Hepatic stellate cell (primary cell): ENCODE measurements at places on chromosomes 2 and 18.

DNA sequence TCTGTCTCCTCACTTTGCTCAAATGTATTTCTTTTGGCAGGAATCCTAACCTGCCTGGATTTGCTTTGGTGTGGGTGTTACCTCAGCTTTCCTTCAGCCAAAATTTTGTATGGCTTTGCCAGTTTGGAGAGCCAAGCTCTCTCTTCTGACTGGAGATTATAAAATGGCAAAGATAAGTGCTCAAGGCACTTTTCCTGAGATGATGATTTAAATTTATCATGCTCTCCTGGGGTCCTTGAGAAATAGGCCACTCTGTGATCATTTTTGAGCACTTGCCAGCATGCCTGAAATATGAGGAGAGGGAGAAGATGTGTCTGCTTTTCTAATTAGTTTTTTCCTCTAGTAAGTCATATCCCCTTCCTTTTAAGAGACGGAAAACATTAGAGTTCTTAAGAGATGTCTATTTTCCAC is 683.0 kb downstream of the SLC4A3 start:
- DNase-seq, result no peak

DNA sequence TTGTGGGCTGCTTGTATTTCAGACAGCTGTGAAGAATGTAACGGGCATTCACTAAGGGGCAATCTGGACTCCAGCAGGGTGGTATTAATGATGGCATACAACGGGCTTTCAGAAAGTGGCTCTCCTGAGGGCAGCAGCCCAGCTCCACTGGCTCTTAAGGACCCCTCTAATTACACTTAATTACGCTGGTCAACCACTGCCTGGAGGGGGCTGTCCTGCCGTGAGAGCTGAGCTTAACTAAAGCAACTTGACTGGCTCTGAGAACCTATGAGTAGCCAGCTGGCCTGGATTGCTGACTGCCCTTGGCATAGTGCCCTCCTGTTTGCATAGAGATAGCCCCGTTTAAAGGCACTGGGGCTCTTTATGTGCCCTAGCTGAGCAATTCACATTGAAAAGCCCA is 3.8 kb downstream of the LIPG start:
- no peak for DNase-seq

- no peak for DNase-seq
Observed at GRCh38 chr2:106869512-106870275, 16.3 kb downstream of the ST6GAL2 start.

DNA sequence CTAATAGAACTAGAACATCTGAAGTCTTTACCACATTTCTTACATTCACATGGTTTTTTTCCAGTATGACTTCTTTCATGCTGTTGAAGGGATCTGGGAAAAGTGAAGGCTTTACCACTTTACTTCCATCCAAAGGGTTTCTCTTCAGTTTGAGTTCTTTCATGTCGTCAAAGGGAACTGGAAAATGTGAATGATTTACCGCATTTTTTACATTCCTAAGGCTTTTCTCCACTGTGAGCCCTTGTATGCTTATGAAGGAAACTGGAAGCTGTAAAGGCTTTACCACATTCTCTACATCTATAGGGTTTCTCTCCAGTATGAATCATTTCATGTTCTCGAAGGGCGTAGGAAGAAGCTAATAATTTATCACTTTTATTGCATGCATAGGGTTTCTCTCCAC is 46.7 kb downstream of the NBEAL1 start:
- peak; percentile 20 for DNase-seq

DNA sequence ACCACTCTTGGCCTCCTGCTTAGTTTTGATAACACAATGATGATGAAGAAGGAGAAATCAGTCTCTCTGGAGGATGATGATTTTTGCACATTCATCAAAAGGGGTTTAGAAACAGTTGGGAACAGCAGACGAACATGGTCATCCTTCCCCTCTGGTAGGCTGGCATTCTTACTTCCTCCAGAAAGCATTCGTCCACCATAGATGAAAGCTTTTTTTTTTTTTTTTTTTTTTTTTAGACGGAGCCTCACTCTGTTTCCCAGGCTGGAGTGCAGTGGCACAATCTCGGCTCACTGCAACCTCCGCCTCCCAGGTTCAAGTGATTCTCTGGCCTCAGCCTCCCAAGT is 43.5 kb upstream of the TTC39C start:
- DNase-seq, result no peak

- no peak for DNase-seq
Observed at GRCh38 chr2:179483131-179483530, 218.5 kb upstream of the SESTD1 start.

DNA sequence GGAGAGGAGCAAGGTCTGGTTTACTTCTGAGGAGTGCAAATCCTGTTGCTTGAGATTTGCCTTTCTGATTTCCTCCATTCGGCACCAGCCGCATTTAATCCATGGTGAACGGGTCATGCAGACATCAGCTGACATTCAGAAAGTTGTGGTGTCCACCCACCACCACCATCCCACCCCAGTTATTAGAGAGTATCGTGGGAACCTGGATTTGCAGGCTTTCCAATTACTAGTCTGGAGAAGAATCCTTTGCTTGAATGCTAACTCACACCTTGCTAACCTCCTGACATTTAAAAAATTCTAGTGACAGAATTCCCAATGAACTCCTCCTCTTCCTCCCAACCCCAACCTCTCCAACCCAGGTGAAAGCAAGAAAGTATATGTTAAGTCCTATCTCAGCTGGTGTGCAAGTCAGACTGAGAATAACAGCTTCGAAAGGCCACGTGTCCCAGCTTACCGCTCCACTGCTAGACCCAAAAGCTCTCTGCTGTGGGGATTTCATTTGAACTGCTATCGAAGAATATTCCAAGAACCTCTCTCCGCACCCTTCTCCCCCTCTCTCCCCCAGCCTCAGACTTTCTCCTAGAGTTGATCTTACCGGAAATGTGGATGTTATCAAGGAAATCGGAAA is 17.7 kb downstream of the BCL11A start:
- DNase-seq, result no peak

DNA sequence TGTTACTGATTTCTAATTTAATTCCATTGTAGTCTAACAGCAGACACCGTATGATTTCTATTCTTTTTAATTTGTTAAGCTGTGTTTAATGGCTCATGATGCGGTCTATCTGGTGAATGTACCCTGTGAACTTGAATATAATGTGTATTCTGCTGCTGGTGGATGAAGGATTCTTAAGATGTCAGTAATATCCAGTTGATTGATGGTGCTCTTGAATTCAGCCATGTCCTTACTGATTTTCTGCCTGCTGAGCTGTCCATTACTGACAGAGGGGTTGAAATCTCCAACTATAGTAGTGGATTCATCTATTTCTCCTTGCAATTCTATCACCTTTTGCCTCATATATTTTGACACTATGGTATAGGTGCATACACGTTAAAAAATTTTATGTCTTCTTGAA is 373.3 kb upstream of the RAB12 start:
- no peak for DNase-seq

DNA sequence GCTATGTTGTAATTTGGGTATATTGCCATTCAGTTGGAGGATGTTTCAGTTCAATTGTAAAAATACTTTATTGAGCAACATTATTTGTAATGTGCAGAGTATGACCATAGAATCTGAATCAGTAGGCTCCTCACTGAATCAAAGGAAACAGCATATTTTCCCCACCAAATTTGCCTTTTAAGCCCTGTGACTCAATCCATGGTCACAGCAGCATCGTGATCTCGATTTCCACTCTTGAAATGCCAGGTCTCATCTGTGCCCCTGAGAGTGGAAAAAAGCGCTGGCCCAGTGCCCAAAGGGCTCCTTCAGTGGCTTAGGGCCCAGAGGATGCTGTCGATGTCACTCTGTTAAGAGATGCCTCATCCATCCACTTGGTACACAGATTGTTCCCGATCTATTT is 57.5 kb downstream of the FHOD3 start:
- DNase-seq, result no peak

DNA sequence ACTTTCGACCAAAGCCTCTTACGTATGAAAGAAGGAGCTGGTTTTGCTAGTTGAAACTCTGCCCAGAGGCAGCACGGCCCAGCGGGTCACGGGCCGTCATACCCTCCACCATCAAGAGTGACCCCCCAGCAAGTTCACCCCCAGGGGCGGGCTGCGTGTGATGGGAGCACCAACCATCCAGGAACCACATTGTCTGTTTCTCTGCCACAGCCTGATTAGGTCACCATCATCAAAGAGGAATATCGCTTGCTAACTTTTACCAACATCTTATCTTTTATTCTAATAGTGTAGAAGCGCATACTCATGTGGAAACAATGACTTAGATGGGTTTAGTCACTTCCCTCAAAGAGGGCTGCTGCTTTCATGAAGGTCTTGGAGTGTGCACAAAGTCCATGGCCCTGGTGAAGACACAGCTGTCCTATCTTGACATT is 116.6 kb upstream of the SMIM21 start:
- no peak for DNase-seq

DNA sequence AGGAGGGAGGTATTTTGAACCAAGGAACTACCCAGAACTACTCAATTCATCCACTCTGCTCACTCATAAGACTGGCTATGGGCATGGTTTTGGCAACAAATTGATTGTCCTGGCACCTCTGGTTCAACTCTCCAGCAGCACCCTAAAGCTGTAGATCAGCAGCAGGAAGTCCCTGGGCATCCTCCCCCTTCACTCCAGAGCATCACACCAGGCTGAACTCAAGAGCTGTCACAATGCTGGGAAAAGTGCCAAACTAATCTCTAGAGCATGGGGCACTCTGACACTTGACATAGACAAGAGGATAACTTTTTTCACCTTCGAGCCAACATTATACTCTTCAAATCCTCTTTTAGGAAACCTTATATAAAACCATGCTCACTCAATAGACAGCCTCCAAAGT is 154.1 kb upstream of the RBBP8 start:
- no peak for DNase-seq

- no peak for DNase-seq
Observed at GRCh38 chr2:184824597-184824996, 226.3 kb downstream of the ZNF804A start.

DNA sequence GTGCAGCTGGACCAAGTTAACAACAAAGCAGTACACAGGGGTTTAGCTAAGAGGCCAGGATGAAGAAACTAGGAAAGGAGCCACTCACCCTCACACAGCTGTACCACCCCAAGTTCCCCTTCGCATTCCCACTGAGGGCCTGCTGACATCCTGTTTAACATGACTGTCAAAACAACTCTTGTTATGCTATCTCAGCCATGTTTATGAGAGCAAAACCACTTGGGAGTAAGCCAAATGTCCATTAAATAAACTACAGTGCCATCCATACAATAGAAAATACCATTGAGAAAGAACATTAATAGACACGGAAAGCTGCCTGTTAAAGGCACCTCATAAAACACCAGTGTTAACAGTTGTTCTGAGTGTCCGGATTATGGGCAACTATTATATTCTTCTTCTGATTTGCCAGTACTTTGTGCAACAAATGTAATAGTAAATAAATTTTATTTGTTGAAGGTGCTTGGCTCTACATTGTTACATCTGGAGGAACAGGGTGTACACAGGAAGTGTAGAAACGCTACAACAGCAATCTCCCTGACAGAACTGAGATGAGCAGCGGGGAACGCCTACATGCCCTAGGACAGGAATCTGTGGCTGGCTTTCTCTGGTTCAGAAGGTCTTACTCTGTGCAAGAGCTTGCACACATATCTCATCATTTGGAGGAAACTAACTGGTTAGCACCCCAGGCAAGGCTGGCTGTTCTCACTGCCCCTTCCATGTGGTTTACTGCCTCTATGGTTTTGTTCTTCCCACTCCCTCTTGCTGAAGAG is 85.6 kb downstream of the EHD3 start:
- DNase-seq, result no peak

DNA sequence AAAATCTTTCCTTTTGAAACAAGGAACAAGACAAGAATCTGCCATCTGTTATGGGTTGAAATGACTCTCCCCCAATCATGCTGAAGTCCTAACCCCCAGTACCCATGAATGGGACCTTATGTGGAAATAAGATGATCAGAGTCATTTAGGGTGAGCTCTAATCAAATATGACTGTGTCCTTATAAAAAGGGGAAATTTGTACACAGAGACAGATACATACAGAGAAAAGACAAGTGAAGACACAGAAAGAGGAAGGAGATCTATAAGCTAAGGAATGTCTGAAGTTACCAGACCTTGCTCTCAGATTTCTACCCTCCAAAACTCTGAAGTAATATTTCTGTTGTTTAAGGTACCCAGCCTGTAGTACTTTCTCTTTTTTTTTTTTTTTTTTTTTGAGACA is 15.7 kb downstream of the TGFBRAP1 start:
- DNase-seq, result no peak

GRCh38 chr2:156892467-156893281 is 364.8 kb upstream of the GALNT5 start:
- DNase-seq, result no peak

DNA sequence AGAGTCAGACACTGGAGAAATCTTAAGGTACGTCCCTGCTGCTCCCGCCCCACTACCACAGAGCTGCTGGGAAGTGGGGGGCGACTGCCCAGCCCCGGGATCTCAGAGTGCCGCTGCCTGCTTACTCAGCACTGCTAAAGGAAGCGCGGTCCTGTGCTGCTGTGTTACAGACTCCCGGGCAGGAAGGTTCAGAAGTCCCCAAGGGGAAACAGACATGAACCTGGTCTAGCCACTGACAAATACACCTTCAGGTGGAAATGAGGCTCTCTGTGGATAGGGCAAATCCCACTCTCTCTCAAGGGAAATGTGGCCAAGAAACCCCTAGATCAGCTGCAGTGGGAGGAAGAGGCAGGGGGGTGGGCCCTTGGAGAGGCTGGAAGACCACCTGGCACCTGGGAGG is 13.7 kb downstream of the MTERF4 start:
- no peak for DNase-seq

- DNase-seq, result no peak
Observed at GRCh38 chr2:55092439-55092838, 42.2 kb upstream of the RTN4 start.

DNA sequence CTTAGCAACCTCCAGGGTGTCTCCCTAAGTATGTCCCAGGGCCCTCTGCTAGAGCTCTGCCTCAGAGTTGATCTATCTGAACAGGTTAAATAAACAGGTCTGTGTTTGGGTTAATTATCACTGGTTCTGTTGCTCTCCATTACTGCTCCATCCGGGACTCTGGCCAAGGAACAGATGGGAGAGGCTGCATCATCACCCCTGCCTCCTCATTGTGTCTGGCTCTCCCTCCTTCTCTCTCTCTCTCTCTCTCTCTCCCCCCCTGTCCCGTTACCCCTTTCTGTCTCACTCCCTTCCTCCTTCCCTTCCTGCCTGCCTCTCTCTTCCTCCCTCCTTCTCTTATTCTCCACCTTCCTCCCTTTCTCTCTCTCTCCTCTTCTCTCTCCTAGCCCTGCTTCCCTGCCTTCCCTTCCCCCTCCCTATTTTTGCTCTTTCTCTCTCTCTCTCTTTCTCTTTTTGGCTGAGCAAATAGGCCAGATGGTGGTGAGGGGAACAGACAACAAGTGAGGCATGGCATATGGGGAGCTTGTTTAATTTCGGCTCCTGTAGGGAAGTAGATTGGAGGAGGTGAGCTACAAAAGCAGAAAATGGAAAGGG is 62.1 kb downstream of the SETBP1 start:
- no peak for DNase-seq

DNA sequence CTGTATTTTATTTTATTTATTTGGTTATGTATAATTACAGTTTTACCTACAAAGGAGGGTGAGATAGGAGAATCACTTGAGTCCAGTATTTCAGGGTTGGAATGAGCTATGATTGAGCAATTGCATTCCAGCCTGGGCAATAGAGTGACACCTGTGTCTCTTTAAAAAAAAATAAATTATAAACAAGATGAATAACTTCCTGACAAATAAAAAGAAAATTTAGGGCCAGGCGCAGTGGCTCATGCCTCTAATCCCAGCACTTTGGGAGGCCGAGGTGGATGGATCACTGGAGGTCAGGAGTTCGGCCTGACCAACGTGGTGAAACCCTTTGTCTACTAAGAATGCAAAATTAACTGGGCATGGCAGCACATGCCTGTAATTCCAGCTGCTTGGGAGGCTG is 17.3 kb downstream of the MTA3 start:
- no peak for DNase-seq

- DNase-seq, result no peak
Observed at GRCh38 chr2:235893129-235893698, 275.0 kb downstream of the GBX2 start.
